ENCODE measurements at places on chromosomes 11 and 22.

DNA sequence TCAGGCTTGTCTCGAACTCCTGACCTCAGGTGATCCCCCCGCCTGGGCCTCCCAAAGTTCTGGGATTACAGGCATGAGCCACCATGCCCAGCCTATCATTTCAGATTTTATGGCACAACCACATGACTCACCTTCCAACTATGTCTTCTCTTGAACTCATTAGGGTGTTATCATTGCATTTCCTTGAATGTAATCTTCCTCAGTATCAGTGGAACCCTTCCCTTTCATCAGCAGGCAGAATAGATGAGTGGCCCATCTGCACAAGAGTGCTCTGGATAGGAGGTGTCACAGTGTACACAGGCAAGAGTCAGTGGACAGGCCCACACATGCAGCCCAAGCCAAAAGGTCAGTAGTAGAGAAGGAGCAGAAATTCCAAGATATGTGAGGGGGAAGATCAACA lies 29.1 kb upstream of the AQP11 start:
- no peak for DNase-seq

GRCh38 chr11:126821827-126822226 lies 178.7 kb downstream of the KIRREL3 start:
- no peak for DNase-seq

DNA sequence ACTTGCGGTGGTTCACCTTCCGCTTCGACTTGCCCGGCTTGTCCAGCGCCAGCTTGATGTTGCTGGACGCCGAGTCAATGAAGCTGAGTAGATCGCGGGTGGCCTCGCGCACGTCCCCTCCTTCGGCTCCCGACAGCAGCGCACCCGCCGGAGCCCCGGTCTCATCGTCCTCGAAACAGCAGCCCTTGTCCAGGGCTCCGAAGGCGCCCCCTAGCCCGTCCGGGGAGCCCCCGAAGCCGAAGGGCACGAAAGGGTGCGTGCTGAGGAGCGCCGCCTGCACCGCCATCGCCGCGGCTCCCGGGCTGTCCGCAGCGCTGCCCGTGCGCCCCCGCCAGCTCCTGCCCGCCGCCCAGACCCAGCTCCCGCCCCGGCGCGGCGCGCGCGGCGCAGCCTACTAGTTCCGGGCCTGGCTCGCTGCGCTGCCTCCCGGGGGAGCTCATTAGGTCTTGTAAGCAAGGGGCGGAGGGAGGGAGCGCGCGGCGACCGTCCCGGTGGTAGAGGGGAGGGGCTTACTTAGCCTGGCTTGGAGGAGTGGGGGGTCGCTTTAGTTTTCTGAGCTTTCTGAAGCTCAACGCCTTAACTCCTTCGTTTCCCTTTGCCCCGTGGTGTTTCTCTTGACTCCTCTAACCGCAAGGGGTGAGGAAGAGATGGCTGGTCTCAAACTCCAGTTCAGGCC lies at the start of gene FAM181B:
FAM181B (minus strand) TSS at position 421 of the 676 bp plus-strand sequence; CDS start at position 286, 135 bp downstream.
- no peak for DNase-seq

DNA sequence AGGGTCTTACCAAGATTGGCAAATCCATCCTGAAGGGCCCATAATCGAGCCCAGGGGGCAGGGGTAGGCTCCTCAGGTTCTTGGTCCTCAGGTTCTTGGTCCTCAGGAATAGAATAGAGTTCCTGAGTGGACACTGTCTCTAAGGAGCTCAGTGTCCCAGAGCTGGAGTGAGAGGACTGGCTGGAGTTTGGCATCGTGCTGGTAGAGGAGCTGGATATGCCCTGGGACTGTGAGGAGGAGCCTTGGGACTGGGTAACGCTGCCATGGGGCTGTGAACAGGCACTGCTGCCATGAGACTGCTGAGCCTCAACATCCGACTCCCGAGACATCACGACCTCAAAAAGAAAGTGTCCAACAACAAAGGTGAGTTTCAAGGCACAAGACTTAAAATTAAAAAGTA lies 7.2 kb downstream of the CHEK2 start:
- DNase-seq, result no peak

- no peak for DNase-seq
Observed at GRCh38 chr22:26395926-26396325, 33.1 kb upstream of the ASPHD2 start.

DNA sequence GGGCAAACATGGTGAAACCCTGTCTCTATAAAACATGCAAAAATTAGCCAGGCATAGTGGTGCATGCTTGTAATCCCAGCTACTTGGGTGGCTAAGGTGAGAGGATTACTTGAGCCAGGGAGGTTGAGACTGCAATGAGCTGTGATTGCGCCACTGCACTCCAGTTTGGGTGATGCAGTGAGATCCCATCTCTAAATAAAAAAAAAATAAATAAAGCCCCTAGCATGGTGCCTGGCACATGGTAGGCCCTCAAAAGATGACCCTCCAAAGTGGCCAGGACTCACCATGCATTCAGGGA lies 74.6 kb downstream of the PTPRJ start:
- DNase-seq, result peak; percentile 10

GRCh38 chr11:16774936-16775613 lies 36.6 kb downstream of the C11orf58 start:
- no peak for DNase-seq

GRCh38 chr22:23591201-23591791 lies 11.2 kb upstream of the IGLL1 start:
- peak; percentile 58 for DNase-seq

DNA sequence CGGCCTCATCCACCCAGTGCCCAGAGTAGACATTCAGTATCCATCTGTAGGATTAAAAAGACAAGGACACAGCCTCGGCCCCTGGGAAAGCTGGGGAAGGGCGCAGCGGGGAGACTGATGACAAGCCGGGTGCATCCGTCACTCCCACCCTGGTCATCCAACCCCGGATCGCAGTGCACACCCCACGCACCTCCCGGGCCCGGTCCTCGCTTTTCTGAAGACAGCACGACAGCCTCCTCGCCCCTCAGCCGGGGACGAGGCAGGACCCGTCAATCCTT lies 1.1 kb downstream of the FCHSD2 start:
- no peak for DNase-seq

DNA sequence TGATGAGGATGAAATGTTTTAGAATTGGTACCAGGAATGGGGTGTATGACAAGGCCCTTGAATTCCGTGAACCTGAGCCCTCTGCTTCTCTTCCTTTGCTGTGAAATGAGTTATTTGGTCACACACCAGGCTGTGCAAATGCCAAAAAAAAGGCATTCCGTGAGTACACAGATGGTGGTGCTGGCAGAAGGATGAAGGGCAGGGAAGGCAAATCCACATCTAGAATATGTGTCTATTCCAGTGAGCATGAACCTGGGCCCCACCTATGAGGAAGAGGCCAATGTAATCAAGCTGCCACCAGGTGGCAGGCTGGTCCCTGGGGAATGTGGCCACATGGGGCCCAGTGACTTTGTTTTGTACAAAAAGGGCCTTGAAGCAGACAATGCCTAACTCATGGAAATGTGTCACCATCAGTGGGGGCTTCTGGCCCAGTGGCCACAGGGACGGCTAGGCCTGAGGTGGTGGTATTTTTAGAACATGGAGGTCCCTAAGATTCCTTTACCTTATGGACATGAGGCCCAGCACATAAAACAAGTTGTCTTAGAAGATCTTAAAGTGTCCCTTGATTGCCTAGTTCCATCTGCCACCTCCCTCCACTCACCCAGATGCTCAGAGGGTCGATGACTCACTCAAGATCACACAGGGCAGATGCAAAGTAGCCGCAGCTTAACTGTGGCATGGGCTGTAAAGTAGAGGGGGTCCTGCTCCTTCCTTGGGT lies 3.9 kb upstream of the RNF215 start:
- DNase-seq, result peak; percentile 64

DNA sequence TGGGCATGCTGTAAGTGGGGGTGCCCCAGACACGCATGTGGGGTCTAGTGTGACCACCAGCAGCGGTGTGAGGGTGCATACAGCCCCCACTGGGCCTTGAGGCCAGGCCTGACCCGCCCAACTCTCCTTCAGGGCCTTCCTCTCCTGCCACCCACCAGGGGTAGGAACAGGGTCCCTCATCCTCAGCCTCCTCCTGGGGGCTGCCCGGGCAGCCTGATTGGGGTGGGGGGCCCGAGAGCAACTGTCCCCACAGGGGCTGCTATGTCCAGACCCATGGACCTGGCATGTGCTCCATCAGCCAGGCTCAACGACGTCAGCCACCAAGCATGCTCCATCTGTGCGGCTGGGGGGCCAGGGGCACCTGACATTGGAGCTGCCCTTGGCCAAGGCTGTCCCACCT lies 27.2 kb downstream of the RTN4R start:
- DNase-seq, result no peak
